NCI-H2107 (cell line): ENCODE measurements at places on chromosomes 7 and 10.

DNA sequence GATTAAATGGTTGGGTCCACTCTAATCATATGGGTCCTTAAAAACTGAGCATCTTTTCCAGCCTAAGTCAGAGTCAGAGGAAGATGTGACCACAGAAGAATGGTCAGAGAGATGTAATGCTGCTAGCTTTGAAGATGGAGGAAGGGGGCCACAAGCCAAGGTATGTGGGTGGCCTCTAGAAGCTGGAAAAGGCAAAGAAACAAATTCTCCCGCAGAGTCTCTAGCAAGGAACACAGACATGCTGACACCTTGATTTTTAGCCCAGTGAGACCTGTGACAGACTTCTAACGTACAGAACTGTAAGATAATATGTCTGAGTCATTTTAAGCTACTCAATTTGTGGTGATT, 1.5 kb upstream of the EXOC6 start:
- DNase-seq = no peak

DNA sequence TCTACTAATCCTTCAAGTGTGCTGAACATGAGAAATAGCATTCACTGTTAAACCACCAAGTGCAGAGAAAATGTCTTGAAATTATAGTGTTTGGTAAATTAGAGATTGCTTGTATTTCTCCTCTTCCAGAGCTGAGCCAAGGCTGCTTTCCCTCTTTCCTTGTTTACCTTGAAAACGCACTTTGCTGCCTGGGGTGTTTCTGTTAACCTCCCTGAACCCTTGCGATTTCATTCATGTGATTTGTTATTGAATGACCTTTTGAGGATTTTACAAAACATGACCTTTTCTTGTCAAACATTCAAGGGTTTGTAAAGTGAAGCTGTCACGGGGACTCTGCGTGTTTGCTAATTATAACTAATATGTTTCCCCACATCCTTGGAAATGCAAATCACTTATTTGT, 169.4 kb downstream of the LRMDA start:
- DNase-seq = no peak

GRCh38 chr10:59877191-59877671, 29.1 kb downstream of the CCDC6 start:
- no peak for DNase-seq

GRCh38 chr7:151133986-151134742, 33.3 kb downstream of the GBX1 start:
- DNase-seq = no peak

DNA sequence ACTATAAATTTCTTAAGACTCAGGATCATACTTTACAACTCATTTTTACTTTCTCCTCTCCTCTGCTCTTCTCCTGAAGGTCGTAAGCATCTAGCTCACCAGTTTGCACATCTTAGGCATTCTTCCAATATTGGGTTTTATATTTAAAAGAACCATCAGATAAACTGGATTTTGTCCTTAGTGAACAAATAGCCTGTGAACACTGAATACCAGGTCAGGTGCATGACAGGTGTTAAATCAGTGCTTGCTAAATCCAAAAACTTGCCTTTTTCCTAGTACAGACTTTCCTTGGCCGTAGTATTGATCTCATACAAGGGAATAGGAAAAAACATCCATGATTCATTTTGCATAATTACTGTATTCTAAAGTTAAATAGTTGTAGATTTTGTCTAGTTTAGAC, 53.0 kb downstream of the ARMC3 start:
- no peak for DNase-seq

GRCh38 chr10:28171468-28172222, 131.2 kb downstream of the MPP7 start:
- DNase-seq = no peak

DNA sequence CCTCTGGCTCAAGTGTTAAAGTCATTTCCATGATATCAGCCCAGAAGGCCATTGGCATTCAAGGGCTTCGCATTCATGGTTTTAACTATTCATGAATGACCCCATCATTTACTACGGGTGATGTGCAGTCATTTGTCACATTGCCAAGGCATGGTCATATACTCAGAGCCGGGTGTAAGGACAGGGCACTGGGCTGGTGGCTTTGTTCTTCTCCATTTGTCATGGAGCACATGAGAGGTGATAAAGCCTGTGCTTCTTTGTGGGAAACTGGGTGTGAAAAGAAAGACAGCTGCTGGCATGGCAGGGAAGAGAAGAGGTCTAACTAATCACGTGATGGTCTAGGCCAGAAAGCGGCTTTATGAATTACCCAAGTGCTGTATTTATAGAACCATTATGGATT, 132.2 kb upstream of the PLXNA4 start:
- DNase-seq = no peak

- no peak for DNase-seq
Observed at GRCh38 chr7:81616951-81617350, 152.9 kb downstream of the HGF start.

GRCh38 chr7:43467406-43467805, 115.5 kb upstream of the STK17A start:
- DNase-seq = no peak

DNA sequence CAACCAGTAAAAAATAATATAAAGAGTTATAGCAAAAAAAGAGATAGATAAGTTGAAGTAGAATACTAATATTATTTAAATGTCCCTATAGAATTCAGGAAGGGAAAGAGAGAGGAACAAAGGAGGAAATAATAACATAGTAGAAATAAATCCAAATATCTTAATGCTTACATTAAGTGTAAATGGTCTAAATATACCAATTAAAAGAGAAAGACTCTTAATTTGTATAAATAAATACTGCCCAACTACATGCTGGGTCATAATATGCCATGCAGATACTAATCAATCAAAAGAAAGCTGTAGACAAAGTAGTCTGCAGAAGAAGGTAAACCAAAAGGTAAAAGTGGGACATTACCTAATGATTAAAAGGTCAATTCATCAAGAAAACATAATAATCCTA, 43.3 kb upstream of the VIPR2 start:
- no peak for DNase-seq

- DNase-seq = no peak
Observed at GRCh38 chr7:39493934-39494333, 72.3 kb upstream of the YAE1 start.

DNA sequence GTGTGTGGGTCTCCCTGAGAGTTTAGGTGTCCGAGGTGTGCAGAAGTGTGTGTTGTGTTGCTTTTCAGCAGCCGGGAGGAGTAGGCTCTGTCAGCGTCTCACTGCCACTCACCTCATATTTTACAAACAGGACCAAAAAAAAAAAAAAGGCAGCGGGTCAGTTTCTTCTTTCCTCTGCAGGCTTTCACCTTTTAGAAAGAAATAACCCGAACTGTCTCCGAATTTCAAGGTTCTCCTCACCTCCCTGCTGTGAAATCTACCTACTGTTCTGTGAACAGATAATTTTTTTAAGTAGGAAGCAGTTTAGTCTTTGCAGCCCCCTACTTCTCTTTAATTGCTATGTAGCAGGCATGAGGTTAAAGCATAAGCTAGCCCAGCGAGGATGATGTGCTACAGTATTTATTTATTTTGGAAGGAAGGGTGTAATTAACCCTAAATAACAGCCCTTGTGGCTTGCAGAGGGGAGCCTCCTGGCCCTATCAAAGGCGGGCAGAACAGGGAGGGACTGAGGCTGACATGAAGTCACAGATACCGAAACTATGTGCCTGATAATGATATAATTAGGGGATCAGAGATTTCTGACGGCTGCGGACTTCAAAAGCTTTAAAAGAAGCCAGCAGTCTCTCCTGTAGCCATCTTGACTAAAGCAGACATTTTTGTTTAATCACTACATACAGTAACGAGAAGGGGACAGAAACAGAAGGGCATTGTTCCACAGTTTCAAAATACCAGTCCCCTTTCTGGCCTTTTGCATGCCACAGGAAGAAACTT, 1.6 kb downstream of the BAMBI start:
- DNase-seq = no peak

- DNase-seq = no peak
Observed at GRCh38 chr7:12222889-12223579, 11.9 kb downstream of the TMEM106B start.

DNA sequence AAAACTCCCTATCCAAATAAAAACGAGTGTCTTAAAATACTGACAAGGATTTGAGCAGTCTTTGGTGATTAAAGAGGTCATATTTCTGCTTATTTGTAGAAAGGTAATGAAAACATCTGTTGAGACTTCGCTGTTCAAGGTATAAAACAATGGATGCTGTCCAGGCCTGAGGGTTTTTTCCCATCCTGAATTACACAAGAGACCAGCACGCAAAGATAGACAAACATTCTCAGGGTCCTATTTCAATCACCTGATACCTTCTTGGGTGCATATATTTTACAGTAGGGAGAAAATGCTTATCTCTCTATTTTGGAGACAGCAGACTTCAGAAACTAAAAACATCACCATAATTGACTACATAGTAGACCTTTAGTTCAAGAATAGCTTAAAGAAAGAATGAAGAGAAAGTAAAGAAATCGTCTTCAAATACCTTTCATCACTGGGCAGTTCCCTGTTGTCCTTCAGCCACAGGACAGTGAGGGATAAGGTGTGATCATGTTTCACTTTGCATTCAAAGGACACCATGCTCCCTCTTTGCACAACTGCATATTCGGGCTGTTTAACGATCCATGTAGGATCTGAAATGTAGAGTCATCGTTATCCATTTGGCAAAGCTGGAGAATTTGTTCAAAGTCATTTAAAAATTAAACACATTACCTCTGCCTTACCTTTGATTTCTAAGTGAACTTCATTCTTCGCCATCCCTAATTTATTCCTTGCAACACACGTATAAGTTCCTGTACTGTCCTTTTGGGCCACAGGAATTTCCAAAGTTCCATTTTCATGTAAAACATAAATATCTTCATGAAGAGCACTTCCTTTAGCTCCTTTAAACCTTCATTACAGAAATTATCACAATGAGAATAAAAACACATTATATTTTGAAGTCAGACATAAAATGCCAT, 63.7 kb upstream of the LAMB4 start:
- DNase-seq = peak; percentile 48

DNA sequence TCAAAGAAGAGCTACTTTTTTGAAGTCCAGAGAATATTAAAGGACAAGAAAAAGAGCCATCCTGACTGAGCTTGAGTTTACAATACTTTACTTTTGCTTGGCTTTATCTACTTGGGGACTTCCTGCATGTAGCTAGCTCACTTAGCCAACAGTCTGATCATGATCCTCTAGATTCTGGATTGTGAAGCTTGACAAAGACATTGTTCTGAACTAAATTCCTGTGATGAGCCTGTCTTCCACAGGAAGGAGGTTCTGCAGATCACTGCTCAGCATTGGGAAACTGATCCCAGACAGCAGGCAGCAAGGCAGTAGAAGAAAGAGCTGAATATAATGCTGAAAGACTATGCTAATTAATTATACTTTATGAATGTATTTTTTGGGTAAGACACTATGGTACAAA, 296.4 kb downstream of the DGKB start:
- no peak for DNase-seq

DNA sequence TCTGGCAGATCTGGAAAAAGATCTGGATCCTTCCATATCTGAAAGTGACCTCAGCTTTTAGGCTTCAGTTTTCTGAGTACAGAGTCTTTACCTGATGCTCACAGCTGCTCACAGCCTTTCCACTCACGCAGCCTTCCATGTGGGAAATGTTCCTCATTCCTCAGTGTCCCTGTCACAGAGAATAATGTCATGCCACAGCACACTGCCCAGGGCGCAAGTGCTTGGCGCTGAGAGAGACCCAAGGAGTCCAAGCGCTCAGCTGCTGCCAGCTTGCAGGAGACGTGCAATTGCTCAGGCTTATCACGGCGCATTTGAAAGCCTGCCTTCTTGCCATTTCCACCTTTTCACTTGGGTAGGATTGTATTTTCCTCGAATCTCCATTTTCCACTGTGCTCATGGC, 271.9 kb upstream of the MKI67 start:
- no peak for DNase-seq

DNA sequence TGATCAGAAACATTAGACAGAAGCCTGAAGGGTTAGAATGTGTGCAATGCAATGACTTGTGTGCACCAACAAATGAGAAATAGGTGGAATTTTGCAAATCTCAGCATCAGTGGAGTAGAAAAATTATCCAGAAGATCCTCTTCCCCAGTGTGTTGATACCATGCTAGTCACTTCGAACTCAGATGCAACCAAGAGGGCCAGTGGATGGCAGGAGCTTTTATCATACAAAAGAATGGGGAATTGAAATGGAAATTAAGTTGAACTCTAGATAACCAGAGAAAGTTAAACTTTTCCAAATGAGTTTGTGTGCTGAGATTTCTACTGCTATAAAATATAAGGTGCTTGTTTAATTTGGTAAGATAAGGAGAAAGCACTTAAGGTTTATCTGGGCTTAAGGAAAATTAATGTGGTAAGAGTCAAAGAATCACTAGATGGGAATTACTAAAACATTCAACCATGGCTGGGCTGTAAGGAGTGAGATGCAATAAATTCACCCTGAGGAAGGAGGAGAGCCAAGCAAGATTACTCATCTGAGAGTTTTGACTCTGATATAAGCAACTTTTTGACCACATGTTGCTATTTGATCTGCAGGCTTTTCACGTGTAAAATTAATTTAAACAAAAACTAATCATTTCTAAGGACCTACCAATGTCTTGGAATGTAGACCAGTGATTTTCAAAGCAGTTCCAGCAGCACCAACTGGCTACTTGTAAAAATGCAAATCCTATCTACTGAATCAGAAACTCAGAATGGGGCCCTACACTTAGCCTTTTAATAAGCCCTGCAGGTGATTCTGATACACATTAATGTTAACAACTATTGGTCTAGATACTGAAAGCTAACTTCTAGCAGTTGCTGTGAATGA, 113.2 kb downstream of the CDC14C start:
- DNase-seq = no peak

GRCh38 chr7:98314469-98314868, 33.0 kb downstream of the BRI3 start:
- no peak for DNase-seq

DNA sequence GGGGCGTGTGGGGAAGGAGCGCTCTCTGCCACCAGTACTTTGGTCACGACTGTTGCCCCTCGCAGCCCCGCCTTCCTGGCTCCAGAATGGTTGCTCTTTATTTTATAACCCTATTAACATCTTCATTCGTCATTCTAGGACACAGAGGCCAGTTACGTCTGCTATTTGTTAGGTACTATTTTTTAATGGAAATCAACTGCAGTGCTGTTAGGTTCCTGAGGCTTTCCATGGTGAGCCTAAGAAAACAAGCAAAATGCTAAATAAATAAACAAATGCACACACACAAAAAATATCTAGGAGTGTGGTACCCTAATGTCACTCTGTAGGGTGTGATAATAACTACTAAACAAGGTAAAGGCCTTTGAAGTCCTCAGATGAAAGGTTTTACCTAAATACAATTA, 71.1 kb downstream of the SLC37A3 start:
- no peak for DNase-seq

GRCh38 chr10:91771907-91772306, 26.3 kb upstream of the TNKS2 start:
- no peak for DNase-seq

DNA sequence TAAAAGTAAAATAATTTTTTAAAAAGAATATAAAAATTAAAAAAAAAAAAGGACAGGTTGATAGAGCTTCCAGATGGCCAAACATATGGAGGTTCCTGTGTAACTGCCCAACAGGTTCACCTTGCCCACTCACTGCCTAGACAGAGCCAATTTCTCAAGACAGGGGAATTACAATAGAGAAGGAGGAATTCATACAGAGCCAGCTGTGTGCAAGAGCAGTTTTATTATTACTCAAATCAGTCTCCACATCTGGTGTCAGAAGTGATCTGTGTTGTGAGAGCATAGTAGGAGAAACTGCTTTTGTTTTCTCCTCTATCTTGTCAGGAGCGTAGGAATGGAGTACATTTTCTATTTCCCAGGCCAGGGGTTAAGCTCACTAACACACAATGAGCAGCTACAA, 31.0 kb downstream of the C7orf33 start:
- DNase-seq = no peak
